Endodermal cell (in vitro differentiated cells): ENCODE measurements at places on chromosomes 1 and 21. TPM values are rescaled to one million over a fixed set of nuclear protein-coding genes. Genes with fewer than 3 reads are reported as not detected.
A peak's percentile ranks its signal among the peaks of the same experiment; 100 is the strongest.

Gene PRRX1
- not detected in 2 replicates for total RNA-seq

Gene CAMSAP2
- total RNA-seq, result 22.1 and 22.2 TPM in 2 replicates

Gene KDM5B
- total RNA-seq, result 207 to 435 TPM (median 213 TPM) in 3 replicates

Gene ECM1
- 4.8 and 5.1 TPM in 2 replicates for total RNA-seq

Gene S100A9
- not detected in 2 replicates for total RNA-seq

Gene RPL11
- 1,473 and 1,572 TPM in 2 replicates for total RNA-seq

Gene IFNLR1
- total RNA-seq, result 13.0 to 18.0 TPM (median 14.7 TPM) in 3 replicates

Gene TACSTD2
- total RNA-seq, result 0.14 to 0.53 TPM (median 0.51 TPM) in 3 replicates

Gene AMY1C
- not detected in 2 replicates for total RNA-seq

Gene FAM163A
- 0.12 TPM in 1 of 3 replicates, not detected in the others for total RNA-seq

Gene ATF3
- total RNA-seq, result 12.6 to 151 TPM (median 14.7 TPM) in 3 replicates

Gene TGFB2
- 0.67 to 1.2 TPM (median 0.70 TPM) in 3 replicates for total RNA-seq

Gene TCHHL1
- not detected in 3 replicates for total RNA-seq

Gene C1orf115
- 10.3 to 11.5 TPM (median 11.4 TPM) in 3 replicates for total RNA-seq

Gene KCNQ4
- 0.22 to 0.90 TPM (median 0.45 TPM) in 3 replicates for total RNA-seq

Gene TTC34
- total RNA-seq, result 2.5 and 3.1 TPM in 2 replicates

DNA sequence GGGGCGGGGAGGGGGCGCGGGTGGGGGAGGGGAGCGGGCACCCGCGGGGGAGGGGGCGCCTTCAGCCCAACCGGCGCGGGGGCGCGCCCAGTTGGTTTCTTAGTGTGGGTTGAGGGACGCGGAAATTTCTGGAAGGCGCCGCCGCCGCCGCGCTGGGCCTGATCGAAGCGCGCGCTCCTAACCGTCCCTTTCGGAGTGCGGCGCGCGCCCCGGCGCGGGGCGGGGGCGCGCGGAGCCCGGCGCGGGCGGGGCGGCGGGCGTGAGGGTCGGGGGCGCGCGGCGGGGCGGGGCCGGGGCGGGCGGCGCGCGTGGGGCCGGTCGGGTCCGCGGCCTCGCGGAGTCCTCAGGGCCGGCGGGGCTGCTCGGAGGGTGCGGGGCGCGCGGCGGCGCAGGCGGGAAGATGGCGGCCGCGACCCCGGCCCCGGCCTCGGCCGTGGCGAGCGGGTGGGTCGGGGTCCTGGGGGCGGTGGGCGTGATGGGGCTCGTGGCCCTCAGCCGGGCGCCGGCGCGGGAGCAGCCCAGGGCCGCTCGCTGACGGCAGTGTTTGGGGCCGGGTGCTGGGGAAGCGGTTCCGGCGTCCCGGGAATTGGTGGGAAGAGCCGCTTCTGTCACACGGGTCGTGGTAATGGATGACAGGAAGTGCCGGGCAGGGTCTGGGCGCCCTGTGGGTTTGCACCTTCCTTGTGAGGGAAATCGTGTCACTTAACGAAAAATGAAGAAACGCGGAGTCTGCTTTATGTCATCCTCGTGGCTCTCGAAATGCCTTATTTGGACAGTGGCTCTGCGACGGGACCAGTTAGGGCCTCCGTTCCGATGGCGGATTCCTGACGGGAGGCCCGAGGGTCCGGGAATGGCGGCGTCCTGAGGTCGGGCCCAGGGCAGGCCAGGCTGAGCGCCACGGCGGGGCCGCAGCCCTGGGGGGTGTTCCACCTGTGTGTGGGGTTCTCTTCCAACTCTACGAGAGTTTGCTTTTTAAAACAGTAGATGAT, 764 bp downstream of the PKNOX1 start:
- DNase-seq, result peak; percentile 79

GRCh38 chr21:43721939-43722338, 3.0 kb downstream of the PDXK start:
- DNase-seq, result peak; percentile 31

DNA sequence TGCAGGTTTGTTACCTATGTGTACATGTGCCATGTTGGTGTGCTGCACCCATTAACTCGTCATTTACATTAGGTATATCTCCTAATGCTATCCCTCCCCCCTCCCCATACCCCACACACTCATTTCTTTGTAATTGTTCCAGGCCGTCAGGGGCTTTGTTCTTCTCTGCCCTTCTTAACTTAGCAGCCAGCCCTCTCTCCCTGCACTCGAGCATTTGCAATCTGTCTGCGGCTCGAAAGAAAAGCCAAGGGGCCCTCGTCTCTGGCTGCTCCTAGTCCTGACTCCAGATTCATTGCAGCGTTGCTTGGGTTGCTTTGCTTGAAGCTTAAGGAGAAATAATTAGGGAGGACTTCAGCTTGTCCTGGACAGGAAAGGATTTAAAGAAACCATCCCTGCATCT, 85.7 kb downstream of the ATP1A1 start:
- no peak for DNase-seq

GRCh38 chr1:38424677-38425076, 378.1 kb upstream of the POU3F1 start:
- DNase-seq, result peak; percentile 68

- DNase-seq, result peak; percentile 38
Observed at GRCh38 chr21:45179568-45180245, 105.3 kb downstream of the ADARB1 start.

- peak; percentile 93 for DNase-seq
Observed at GRCh38 chr1:9009438-9010370, 16.5 kb downstream of the SLC2A7 start.

DNA sequence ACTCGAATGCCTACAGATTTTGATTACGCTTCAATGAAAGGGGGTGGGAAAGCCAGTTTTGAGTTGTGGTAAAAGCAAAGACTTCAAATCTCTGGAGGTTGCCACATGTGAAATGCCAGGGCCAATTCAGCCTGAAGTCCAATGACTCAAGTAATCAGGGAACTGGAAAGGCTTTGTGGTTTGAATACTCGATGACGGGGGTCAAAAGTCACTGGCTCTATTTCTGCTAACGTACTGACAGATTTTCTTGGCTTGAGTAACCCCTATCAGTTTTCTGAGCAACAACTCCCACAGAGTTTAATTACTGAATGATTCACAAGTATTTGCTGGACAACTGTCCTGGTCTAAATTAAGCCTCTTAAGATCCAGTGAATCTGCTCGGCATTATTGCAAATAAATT, 152.2 kb downstream of the SIPA1L2 start:
- DNase-seq, result no peak

DNA sequence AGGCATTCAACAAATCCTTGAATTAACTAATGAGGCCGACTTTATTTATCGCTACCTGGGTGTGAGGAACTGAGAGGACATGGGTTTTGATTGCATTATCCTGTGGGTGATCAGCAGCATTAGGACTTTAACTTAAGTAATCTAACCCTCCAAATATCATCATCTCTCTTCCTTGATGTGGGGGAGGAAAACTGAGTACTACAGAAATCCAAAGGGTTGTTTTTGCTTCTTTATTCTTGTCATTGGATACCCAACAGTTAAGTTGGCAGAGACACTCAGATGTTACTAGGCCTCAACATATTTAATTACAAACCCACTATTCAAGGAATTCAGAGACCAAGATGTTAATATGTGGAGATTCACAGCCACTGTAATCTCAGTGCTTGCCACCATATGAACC, 97.4 kb upstream of the ST6GALNAC5 start:
- DNase-seq, result no peak

- no peak for DNase-seq
Observed at GRCh38 chr1:227459977-227460376, 103.4 kb upstream of the ZNF678 start.

- DNase-seq, result peak; percentile 85
Observed at GRCh38 chr1:218345673-218346390, 696 bp downstream of the TGFB2 start.

- peak; percentile 50 for DNase-seq
Observed at GRCh38 chr1:155175281-155175926, 1.8 kb downstream of the TRIM46 start.

DNA sequence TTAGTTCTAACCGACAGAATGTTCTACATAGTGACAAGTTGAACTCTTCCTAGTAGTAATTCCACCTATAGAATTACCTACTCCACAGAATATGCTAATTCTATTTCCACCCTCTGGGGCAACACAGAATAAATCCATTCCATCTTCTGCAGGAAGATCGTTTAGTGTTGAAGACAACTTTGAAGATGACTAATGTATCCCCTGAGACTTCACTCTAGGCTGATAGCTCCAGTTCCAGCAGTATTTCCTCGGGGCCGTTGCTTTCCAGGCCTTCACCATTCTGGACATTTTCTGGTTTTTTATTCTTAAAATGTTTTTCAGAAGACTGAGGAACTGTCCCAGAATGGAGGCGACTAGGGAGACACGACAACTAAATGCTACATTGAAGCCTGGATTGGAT, 61.0 kb upstream of the CSF1 start:
- DNase-seq, result no peak

GRCh38 chr1:12499539-12500240, 118.3 kb downstream of the DHRS3 start:
- no peak for DNase-seq

DNA sequence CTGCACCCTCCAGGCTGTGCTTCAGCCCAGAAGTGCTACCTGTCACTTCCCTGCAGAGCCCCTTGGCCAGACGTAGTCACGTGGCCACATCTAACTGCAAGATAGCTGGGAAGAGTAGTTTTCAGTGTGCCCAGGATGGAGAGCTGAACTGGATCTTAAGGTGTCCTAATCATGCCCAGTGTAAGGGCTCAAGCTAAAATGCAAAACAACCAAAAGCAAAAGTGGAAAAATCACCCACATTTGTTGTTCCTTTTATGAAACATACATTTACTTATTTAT, 59.4 kb upstream of the ROR1 start:
- no peak for DNase-seq

DNA sequence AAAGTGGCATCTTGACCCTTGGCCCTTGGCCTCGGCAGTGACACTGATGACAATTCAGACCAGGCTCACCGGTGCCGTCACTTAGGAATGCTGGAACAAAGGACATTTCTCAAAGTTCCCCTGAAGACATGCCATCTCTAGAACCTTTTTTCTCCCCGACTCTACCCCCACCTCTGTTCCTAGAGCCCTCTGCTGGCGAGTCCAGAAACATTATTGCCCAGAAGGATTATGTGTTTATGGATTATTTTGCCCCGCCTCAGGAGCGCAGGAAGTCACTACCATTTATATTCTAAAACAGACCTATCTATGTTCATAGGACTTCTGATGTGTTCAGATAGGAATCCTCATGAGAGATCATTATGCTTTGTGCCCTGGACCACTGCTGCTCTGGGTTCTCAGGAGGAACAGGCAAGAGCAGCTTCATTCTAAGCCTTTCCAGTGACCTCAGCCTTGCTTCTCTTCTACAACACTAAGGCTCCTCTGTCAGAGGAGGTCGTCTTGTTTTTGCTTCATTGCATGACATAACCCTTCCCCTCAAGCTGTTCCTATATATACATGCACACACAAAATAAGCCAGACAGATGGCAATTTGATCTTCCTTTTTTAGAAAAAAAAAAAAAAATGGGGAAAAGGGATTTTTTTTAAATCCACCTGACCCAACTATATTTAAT, 12.4 kb upstream of the SHISA4 start:
- no peak for DNase-seq

DNA sequence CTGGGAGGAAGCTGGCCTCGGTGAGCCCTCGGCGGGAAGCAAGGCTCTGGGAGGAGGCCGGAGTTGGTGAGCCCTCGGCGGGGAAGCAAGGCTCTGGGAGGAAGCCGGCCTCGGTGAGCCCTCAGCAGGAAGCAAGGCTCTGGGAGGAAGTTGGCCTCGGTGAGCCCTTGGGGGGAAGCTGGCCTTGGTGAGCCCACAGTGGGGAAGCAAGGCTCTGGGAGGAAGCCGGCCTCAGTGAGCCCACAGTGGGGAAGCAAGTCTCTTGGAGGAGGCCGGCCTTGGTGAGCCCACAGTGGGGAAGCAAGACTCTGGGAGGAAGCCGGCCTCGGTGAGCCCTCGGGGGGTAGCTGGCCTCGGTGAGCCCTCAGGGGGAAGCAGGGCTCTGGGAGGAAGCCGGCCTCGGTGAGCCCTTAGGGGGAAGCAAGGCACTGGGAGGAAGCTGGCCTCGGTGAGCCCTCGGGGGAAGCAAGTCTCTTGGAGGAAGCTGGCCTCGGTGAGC, 36.0 kb downstream of the KRTAP10-1 start:
- no peak for DNase-seq

DNA sequence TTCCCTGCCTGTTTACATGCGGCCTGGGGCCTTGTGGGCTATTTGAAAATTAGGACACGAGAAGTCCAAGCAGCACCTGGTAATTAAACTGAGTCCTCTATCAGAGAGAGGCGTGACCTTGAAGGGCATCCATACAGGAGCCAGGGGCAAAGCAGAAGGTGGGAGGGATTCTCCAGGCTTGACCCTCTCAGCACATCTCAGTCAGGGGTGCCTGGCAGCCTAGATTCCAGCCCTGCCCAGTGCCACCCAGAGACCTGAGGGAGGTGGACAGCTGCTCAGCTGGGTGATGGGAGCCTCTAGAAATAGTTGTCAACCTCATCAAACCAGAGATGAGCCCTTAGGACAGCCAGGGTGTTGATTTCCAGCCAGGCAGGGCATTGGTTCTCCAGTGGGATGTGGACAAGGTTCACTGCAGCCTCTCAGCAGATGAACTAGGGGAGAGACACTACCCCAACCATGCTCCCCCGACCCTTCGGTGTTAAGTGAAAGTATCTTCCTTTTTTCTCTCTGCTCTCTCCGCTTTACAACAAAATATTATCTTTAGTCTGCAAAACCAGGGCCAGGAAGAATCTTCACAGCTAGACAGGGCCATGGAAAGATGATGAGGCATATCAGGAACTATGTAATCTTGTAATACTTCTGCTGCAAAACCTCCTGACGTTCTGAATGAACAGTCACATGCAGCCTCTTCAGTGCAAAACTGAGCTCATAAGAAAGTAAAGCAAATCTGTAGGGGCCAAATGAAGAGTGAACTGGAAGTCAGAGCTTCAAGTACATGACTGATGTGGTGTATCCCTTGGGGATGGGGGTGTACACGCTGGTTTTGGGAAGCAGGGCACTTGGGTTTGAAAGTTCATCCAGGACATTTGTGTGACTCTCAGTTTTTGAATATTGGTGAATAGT, 35.9 kb upstream of the ATP5PO start:
- no peak for DNase-seq

- DNase-seq, result no peak
Observed at GRCh38 chr1:22291494-22291893, 148.6 kb upstream of the WNT4 start.

- DNase-seq, result no peak
Observed at GRCh38 chr1:108953452-108953851, 9.8 kb downstream of the CLCC1 start.

GRCh38 chr1:34140011-34140676, 24.9 kb downstream of the CSMD2 start:
- DNase-seq, result peak; percentile 38

DNA sequence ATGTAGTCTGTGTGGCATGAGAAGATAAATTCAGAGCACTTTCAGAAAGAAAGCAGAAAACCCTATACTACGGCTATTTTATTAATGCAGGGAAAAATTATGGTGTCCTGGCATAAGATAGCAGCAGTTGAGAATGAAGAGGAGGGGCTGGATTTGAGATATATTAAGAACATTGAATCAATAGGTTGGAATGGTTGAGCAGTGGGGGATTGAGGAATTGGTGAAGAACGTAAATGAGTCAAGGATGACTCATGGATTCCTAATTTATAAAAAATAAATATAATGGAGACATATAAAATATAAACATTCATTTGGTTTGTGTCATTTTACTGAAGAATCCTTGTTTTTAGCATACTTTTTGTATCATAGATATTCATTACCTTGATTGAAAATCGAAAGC, 234.3 kb upstream of the ADAMTS5 start:
- DNase-seq, result no peak

- peak; percentile 92 for DNase-seq
Observed at GRCh38 chr1:186482661-186483255, 21.8 kb upstream of the PDC start.

GRCh38 chr1:151189637-151190445, at the start of gene VPS72:
VPS72 (minus strand) TSS chr1:151190197; CDS start chr1:151190121, 76 bp downstream.
- peak; percentile 94 for DNase-seq
